ENCODE measurements at places on chromosomes 16 and 17.

DNA sequence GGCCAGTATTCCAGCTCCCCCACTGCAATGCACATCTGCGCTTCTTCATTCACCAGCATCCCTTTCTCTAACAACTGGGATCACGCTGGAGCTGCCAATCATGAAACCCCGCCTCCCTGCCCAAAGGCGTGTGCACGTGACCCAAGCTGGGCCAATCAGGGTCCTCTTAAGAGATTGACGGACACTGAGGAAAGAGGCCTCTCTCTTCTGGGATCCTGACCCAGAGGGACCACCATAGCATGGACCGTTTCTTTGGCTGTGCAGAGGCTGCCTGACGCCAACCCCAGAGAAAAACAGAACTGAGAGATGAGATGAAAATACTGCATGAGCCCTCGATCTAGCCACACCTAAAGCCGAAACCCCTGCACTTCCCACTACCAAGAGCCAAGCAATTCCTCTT lies 32.0 kb downstream of the COTL1 start:
- no peak for DNase-seq

GRCh38 chr16:6836766-6837165 lies 495.9 kb upstream of the RBFOX1 start:
- DNase-seq: no peak

DNA sequence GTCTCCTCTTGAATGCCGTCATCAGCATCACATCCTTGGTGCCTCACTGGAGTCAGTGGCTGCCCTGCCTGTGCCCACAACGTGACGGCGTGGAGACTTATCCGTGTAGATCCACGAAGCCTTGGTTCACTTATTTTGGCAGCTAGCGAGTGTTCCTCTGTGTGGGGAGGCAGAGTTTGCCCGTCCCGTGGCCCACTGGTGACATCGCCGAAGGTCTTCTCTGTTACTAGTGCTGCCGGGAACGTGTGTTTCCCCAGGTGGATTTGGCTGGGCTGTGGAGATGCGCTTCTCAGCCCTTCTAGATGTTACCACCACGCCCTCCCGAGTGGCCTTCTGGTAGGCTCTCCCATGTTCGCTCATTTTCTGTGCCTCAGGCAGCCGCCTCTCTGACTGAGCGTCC lies 169.6 kb downstream of the SEC14L1 start:
- no peak for DNase-seq

DNA sequence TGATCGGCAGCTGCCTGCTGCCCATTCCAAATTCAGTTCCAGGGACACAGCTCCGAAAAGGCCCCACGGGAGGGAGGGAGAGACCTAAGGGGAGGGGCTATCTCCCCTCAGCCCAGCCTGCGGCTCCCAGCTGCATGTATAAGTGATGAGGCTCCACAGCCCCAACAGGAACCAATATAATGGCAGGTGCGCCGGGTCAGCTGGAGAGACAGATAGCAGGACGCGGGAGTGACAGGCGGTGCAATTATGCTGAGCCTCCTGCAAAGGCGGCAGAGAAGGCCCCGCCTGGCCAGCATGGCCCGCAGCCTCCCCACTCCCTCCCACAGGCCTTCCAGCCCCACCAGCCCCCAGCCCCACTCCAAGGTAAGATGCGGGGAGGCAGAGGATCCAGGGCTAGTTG lies 8.1 kb upstream of the C1QL1 start:
- no peak for DNase-seq

GRCh38 chr16:16019488-16019887 lies 70.1 kb downstream of the ABCC1 start:
- no peak for DNase-seq

DNA sequence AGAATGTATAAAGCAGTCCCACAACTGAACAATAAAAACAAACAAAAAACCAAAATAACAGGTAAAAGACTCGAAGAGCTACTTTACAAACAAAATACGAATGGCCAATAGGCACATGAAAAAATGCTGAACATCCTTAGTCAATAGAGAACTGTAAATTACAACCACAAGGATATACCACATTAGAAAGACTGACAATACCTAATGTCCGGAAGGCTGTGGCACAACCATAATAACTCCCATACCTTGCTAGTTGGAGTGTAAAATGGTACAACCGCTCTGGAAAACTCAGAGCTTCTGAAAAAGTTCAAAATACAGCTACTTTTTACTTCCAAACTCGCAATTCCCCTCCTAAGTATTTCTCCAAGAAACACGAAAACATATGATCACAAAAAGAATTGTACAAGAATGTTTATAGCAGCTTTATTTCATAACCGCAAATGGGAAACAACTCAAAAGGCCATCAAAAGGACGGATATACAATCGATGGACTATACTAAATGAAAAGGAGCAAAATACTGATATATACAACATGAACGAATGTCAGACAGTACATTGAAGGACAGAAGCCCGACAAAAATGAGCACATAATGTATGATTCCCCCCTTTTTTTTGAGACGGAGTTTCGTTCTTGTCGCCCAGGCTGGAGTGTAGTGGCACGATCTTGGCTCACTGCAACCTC lies 2.3 kb downstream of the TP53 start:
- no peak for DNase-seq

DNA sequence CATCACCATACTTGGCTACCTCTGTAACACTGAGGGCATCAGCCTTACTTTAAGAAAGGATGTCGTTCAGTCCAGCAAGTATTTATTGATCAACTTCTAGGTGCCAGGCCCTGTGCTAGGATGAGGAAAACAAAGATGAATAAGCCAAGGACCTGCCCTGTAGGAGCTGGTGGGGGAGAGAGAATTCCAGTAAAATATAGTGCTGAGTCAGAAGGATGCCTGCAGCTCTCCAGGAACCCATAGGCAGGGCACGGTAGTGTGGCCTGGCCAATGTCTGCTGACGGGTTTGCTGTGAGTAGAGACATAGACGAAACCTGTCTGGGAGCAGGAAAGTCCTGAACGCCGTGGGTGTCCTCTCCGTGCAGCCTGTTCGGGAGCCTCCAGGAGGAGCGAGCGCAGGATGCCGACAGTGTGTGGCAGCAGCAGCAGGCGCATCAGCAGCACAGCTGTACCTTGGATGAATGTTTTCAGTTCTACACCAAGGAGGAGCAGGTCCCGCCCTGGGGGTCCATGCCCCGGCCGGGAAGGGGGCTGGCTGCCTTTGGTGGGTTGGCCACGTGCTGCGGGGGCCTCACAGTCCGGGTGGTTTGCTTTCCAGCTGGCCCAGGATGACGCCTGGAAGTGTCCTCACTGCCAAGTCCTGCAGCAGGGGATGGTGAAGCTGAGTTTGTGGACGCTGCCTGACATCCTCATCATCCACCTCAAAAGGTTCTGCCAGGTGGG lies 55.6 kb downstream of the USP43 start:
- DNase-seq: no peak

DNA sequence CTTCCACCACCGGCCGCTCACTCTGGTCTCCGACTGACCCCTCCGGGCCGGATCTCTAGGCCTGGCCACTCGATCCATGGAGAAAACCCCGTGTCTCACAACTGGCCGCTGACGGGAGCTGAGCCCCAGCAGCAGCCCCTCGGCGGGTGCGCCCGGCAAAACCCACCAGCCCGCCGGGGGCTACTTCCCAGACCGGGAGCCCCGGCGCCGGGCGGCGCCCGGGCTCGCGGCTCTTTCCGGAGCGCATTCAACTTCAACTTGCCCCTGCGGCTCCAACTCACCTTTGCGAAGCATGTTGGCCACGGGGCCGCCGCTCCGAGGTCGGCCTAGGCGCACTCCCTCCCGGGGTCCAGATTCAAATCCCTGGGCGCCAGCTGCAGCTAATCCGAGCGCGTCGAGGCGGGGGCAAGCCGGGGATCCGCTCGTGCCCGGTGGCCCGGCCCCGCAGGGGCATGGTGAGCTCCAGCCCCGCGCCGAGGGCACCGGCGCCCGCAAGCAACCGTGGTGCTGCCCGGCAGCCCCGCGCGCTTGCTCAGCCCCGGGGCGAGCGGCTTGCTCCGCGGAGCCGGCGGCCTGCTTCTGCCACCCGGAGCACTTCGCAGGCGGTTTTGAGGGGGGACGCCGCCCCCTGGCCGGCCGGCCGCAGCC lies 438 bp downstream of the RTN4RL1 start:
- DNase-seq: no peak

DNA sequence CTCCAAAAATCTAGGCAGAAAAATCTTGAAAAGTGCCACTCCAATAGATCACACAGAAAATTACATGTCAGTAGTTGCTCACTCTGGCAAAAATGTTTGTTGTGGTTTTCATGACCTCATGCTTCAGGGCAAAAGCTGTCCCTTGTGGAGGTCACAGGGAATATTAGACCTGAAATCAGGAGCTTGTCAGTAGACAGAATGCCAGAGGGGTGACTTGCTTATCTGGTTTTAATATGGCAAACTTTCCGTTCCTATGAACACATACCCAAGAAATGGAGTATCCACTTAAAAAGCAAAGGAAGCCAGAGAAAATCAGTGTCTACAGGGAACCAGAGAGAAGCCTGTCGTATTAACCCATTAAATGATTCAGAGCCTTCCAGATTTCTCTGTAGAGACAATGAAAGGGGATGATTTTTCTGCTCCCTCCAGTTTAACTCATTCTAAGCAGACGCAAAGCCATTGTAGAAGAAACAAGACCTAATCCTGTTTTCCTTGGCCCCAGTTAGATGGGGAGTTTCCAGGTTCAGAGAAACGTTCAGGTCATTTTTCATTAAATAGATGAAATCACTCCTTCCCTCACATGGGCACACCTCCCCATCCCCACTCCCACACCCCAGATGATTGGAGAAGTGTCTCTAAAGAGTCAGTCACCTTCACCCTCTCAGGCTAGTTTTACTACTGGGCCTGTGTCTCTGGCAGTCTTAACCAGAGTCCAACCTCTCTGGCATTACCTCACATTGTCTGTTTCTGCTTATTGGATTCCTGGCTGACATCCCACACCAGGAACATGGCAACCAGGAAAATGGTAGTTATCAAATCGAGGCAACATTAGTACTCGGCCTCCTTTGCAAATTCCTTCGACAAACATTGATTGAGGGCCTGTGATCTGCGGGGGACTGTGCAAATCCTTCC lies 6.0 kb downstream of the SOX9 start:
- no peak for DNase-seq

DNA sequence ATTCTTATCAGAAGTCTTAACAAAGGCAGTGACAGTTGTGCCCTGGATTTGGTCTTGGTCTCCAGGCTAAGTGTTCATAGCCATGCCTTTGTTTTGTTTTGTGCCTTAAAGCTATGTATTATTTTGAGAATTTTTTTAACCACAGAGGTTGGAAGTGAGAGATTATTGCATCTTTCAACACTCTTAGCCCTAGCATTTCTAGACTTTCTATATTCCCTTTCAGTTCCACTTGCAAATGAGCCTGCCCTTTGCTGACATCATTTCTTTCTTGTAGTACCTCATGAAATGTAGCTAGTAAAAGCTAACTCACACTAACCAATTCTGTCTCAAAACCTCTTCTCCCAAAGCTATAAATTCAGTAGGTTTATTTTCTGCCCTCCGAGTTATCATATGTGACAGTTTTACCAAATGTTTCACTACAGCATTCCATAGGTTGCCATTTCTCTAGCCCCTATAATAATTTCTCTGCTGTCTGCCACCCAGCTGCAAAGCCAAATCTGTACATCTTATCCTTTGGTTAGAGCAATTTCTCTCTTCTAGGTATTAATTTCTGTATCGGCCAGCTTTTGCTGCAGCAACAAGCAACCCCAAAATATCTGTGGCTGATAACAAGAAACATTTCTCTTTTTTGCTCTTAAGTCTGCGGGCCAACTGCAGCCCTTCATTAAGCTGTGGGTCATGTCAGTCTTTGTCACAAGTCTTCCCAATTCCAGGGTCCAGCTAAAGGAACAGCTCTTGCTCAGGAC lies 14.2 kb upstream of the CCL1 start:
- DNase-seq: no peak

DNA sequence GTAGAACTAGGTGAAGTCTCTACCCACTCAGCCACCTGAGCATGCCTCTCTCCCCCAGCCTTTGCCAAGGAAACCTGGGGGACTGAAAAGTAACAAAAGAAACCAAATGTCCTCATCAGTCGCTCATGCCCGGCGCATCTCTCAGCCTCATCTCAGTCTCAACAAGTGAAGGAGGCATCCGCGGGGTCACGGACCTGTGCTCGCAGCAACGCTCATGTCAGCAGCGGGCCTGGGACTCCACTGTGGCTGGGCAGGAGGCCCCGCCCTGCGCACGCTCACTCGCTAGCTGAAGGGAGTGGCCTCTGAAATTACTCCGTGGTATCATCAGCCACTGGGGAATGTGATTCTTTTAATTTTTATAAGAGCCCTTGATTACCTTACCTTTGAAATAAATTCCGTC lies 31.3 kb downstream of the MAP1LC3B start:
- DNase-seq: no peak

DNA sequence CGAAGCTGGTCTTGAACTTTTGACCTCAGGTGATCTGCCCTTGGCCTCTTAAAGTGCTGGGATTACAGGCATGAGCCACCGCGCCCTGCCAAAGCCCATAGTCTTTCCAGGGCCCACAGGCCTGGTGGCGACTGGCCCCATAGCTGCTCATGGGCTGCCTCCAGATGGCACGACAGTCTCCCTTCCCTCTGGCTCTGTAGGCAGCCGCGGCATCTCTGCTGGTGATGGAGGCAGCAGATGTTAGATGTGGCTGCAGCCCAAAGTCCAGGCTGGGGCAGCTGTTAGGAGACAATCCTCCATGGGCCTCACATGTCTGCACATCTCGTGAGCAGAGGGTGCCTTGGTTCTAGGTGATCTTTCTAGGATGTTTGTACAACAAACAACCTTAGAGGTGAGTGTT lies 69.7 kb upstream of the DNAJA2 start:
- no peak for DNase-seq

DNA sequence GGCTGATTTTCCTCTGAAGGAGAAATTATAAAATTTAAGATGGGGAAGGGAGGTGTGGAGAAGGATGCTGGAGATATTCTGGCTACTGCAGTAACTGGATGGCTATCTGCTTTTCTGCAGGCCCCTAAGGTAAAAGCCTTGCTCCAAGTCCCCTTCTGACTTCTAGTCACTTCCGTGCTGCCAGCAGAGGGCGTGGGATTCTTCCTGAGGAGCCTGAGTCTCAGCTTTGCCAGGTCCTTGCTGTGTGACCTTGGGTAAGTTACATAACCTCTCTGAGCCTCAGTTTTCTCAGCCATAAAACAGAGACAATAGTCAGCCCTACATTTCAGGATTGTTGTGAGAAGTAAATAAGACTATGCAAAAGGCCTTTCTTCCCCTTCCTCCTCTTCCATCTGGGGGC lies 24.3 kb upstream of the TMEM220 start:
- DNase-seq: peak; percentile 16

- DNase-seq: no peak
Measured at GRCh38 chr17:66612993-66613392, 221.9 kb upstream of the CACNG5 start.

GRCh38 chr16:2532494-2533141 lies 1.4 kb upstream of the CEMP1 start:
- DNase-seq: peak; percentile 56

DNA sequence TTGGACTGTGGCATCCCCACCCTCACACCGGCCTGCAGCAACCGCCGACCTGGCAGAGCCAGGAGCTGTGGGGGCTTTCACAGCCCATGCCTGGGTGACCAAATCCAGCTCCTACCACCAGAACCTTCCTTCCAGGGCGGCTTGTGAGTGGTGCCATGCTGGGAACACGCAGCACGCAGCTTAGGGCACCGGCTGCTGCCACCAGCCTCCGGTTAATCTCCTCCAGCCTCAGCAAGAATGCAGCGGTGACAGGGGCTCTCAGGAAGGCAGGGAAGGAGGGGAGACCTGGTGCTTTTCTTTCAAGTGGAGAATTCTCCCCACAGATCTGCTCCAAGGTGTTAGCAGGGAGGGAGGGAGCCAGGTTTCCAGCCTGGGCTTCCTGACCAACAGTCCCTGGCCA lies 32.3 kb upstream of the ANKRD40CL start:
- DNase-seq: no peak

Measured in activated CD4-positive, alpha-beta T cell treated with anti-CD3 and anti-CD28 coated beads, Interleukin-2, amount 50 U/mL, for 1 hour (primary cell).